HEK293T (cell line): ENCODE measurements at places on chromosomes 16 and 17.

- DNase-seq: no peak
Observed at GRCh38 chr16:48105976-48106375, 49.8 kb downstream of the ABCC12 start.

GRCh38 chr17:55430541-55431288 is 9.1 kb upstream of the MMD start:
- no peak for DNase-seq

GRCh38 chr16:1900452-1900774 is 17.8 kb downstream of the HS3ST6 start:
- no peak for DNase-seq

DNA sequence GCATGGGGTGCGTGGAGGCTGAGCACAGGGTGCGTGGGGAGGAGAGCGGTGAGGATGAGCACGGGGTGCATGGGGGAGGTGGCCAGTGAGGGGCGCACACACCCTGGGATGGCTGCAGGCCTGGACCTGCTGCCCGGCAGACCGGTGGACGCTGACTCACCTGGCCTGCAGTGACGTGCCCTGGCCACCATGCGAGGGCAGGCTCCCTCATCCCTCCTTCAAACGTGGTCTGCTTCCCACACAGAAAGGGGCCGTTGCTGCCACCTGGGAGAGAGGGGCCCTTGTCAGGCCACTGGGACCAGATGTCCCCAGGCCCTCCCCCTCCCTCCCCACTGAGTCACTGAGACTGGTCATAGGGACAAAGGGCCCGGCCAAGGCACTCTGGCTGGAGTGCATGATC is 20.1 kb upstream of the APRT start:
- no peak for DNase-seq
